Activated CD8-positive, alpha-beta memory T cell treated with anti-CD3 and anti-CD28 coated beads, Interleukin-2, amount 50 U/mL, for 48 hours (primary cell): ENCODE measurements at places on chromosomes 7 and 10.

GRCh38 chr10:11876324-11876723 is 53.2 kb downstream of the PROSER2 start:
- no peak for DNase-seq

DNA sequence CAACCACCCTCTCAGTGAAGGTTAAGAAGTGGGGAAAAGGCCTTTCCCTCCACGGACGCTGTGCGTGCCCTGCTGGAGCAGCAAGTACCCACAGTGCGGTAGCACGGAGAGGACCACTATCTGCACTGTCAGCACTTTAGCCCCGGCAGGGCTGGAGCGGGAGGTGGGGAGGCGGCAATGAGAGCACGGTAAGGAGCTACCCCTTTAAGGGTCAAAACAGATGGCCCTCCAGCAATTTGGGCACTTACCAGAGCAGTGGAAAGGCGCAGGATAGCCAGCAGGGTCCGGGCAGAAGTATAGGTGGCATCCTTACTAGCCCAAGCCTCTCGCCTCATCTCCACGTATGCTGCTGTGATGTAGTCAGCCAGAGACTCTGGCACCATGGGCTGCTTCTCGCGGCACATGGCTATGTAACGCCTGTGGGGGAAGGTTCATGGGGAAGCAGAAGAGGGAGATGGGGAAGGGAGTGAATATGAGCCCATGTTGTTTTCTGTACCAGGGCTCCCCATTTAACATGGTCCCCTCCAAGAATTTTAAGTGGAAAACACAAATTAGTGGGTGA is 5.2 kb downstream of the COPS6 start:
- DNase-seq = no peak

GRCh38 chr7:36736899-36737211 is 12.6 kb upstream of the AOAH start:
- no peak for DNase-seq

- DNase-seq = peak; percentile 76
These were observed 220.9 kb upstream of the MKLN1 start for GRCh38 chr7:131106681-131107336.

DNA sequence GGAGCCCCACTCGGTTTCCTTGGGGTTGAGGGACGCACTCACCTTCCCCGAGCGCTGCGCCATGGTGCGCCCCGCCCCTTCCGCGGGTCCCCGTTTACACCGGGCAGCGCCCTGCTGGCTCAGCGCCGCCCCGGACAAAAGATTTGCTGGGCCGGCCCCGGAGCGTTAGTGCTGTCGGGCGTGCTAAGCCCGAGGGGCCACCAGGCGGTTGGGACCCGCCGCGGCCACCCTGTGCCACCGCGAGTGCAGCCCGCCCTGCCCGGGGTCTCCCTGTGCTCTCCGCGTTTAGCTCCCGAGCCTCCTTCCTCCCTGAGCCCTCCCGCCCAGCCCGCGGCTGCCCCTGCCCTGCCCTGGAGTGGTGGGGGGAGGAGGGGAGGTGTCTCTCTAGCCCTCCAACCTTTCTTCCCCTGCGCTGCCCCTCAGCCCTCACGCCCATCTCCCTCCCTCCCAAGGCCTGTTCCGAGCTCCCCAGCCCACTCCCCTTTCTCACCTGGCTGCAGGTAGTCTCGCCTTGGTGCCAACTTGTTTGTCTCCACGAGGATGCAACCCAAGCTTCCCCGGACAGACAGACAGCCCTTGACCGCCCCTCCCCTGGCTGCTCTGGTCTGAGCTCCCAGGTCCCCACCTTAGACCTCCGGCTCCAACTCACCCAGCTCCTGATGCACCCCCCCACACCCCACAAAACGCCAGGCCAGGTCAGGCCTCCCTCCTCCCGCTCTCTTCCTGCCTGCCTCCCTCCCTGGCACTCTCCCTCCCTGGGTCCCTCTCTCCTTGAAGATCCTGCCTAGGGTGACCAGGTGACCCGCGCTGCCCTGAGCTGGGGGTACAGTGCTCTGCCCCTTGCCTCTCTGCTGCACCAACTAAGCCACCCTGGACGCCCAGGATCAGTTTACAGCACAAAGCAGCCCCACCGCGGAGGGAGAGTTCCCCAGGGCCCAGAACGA is at the start of gene CRYGN:
TSS of gene CRYGN (minus strand) at position 287 of the 944 bp plus-strand sequence. CDS start at position 63, 224 bp downstream.
- no peak for DNase-seq

DNA sequence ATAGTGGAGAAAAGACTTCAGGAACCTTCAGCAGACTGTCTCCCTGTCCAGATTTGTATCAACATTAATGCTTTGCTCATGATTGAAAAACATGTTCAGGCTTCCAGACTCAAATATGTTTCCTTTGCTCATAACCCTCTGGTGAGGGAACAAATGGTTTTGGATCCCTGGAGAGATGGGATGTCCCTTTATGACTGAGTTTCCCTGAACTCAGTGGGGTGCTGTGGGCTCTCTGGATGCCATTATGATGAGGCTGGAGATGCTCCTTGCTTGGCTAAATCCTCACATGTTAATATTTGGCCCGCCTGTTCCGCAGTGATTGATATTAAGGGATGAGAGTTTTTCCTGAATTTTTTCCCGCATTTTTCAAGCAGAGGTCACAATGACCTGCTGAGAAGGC is 749.4 kb downstream of the SUGCT start:
- DNase-seq = no peak

GRCh38 chr7:151396328-151396970 is 13.4 kb downstream of the WDR86 start:
- no peak for DNase-seq

GRCh38 chr7:18530224-18531179 is 35.0 kb downstream of the HDAC9 start:
- no peak for DNase-seq

DNA sequence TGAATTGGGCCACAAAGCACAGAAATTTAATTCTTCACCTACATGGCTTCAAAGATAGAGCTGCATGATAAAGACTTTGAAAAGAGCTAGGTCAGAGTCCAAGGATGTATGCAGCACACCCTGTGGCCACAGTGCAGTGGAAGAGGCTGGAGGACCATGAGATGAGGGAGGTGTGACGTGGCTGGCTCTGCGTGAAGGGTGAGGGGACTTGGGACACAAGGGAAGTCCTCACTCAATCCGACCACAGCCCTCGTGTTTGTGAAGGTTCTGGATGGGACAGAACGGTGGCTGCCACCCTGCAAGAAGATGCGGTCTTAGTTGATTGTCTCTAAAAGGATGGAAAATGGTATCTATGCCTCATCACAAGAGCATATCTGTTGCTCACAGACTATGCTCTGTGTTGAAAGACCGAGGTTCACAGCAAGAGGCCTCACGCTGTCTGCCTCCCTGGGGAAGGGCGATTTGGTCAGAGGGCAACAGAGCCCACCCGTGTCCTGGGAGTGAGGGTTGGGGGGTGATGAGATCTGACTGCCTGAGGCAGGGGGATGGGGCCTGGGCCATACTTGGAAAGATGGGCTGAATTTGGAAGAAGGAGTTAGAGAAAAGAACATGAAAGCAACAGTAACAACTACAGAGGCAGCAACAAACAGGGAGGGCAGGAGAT is 174.4 kb upstream of the SHH start:
- no peak for DNase-seq

- no peak for DNase-seq
These were observed 88.7 kb upstream of the MYL10 start for GRCh38 chr7:101717628-101718357.

- no peak for DNase-seq
These were observed 909.2 kb upstream of the AUTS2 start for GRCh38 chr7:68689087-68689433.

GRCh38 chr7:37421861-37422500 is 26.7 kb downstream of the ELMO1 start:
- DNase-seq = no peak

DNA sequence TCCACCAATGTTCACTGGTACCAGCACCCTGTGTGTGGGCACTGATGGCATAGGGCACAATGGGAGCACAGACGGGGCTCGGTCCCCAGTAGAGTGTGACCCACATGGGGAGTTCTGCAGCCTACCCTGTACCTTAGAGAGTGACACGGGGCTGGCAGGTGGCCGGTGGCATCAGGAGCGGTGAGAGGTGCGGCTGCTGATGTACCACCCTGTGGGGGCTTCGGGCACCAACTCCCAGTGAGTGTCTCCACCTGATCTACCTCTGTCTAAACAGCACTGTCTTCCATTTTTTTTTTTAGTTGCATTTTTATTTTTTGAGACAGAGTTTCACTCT is 4.1 kb downstream of the JAKMIP3 start:
- DNase-seq = no peak

- no peak for DNase-seq
These were observed 26.8 kb upstream of the C7orf33 start for GRCh38 chr7:148563583-148564274.

GRCh38 chr7:15561835-15562234 is at the start of gene AGMO:
TSS of gene AGMO (minus strand) at chr7:15562015.
- no peak for DNase-seq

GRCh38 chr10:70462349-70462984 is 16.1 kb upstream of the PALD1 start:
- DNase-seq = no peak
